ENCODE measurements at places on chromosomes 12 and 14.

DNA sequence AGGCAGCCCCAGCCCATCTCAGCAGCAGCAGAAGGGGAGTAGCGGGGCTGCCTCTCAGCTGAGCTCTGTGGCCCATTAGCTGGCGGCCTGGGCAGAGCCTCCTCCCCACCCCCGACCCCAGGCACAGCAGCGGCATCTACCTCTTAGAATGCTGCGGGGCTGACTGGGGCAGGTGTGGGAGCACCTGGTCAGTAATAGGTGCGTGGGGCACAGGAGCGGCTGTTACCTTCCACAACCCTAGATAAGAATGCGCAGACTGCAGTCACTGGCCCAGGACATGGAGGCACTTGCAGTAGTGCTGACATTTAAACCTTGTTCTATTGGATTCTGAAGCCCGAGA, 35.6 kb downstream of the SYNE3 start:
- DNase-seq = no peak

DNA sequence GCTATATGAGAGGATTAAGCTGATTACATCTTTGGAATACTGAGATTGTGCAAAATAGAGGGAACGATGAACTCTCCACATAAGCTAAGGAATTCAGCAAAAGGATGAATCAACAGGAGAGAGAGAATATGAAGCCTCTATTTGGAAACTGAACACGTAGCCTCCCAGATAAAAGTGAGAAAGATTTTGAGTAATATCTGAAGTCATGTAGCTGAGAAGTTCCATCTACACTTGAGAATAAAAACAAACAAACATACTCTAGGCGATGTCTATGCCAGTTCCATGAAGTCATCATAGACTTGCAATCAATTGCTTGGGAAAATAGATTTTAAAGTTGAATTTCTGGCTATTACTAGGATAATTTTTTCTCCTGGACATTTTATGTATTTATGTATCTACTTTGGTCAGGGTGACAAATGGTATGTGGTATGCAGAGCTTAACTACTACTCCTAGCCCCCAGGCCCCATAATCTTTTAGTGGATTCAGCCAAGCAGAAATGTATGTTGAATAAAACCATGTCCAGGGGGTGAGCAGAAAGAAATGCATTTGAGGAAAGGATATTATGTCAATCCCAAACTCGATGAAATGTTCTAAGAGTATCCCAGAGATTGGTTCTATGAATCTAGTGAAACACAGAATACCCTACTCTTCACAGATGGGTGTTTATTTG, 627.4 kb downstream of the DIO2 start:
- DNase-seq = no peak

GRCh38 chr12:43969882-43970281, 134.0 kb downstream of the TMEM117 start:
- DNase-seq = no peak

DNA sequence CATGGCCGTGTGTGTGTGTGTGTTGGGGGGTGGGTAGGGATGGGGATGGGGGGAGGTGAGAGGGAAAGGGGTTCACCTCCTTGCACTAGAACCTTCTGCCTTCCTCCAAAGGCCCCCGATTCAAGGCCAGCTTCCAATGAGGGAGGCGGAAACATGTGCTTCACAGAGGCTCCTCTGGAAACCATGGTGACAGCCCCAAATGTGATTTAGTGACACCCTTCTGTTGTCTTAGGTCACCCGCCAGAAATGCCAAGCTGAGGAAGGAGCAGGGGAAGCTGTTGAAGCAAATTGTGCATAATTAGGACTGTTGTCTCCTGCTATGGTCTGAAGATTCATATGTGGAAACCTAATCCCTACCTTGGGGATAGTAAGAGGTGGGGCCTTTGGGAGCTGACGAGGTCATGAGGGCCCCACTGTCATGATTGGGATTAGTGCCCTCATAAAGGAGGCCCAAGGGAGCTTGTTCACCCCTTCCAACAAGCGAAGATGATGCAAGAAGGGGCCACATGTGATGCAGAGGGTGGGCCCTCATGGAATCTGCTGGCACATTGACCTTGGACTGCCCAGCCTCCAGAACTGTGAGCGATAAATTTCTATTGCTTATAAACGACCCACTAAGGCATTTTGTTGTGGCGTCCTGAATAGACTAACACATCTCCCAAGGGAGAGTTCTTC, 95.2 kb downstream of the AACS start:
- no peak for DNase-seq

Measured in esophagus squamous epithelium (tissue), 5 donors.